Colonic mucosa (tissue), 4 donors: ENCODE measurements at places on chromosomes 1 and 21. TPM values are rescaled to one million over a fixed set of nuclear protein-coding genes. Genes with fewer than 3 reads are reported as not detected.

DNA sequence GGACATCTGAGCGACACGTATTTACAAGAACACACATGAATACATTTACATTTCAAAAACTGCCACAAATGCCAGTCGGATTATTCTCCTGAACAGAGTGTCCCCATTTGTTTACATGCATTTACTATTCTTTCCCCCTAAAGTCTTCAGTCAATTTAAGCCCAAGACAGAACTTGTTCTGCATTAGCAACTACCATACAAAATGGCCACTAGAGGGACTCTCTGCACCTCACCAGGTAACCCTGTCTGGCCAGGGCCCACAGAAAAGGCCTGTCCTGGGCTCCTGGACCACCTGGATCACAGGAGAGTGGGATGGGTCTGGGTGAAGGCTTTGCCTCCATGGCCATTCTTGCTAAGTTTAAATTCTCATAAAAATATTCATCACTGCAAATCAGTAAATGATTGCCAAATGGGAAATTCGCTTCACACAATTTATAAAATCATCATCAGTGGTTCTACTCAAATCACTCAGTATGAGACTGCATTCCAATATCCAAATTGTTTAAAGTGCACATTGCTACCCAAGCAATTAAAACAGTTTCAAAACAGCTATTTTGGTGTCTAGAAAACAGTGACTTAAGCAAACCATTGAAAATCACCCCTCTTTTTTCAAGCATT, 12.5 kb upstream of the GUCA2A start:
- no peak for DNase-seq
- H3K36me3 ChIP-seq: no peaks in the 10 kb centered on the region
- H3K4me3 ChIP-seq: no peak overlapping the region
- no peaks in the 10 kb centered on the region for H3K27me3 ChIP-seq
- H3K27ac ChIP-seq: no peak overlapping the region

GRCh38 chr1:87957331-87957730, 628.7 kb downstream of the LMO4 start:
- H3K27me3 ChIP-seq: no peaks in the 10 kb centered on the region
- no peak overlapping the region for H3K4me3 ChIP-seq
- no peak for DNase-seq
- H3K36me3 ChIP-seq: no peaks in the 10 kb centered on the region

Gene NBPF15
- total RNA-seq: 9.7 TPM

Gene MMP23B
- 5.8 TPM for total RNA-seq

GRCh38 chr1:112267929-112268328, 128.1 kb upstream of the CTTNBP2NL start:
- no peaks in the 10 kb centered on the region for H3K4me1 ChIP-seq
- H3K36me3 ChIP-seq: no peaks in the 10 kb centered on the region
- DNase-seq: peak; percentile 27
- no peaks in the 10 kb centered on the region for H3K27me3 ChIP-seq
- no peak overlapping the region for H3K27ac ChIP-seq

Gene CYP4A11
- not detected for total RNA-seq

Gene ADAMTS5
- 0.96 TPM for total RNA-seq

GRCh38 chr1:228837032-228837431, 101.8 kb downstream of the RHOU start:
- no peak overlapping the region for H3K4me3 ChIP-seq
- H3K27me3 ChIP-seq: no peaks in the 10 kb centered on the region
- H3K27ac ChIP-seq: peak overlapping the region; percentile 92
- no peaks in the 10 kb centered on the region for H3K36me3 ChIP-seq

Gene HIPK1
- 61.2 TPM for total RNA-seq

Gene FAM151A
- 2.8 TPM for total RNA-seq

- no peaks in the 10 kb centered on the region for H3K36me3 ChIP-seq
- no peaks in the 10 kb centered on the region for H3K4me1 ChIP-seq
- no peak for DNase-seq
- H3K27ac ChIP-seq: no peak overlapping the region
Measured at GRCh38 chr1:208524925-208525324, 280.7 kb upstream of the PLXNA2 start.

Gene GPATCH4
- 31.3 TPM for total RNA-seq

- H3K27me3 ChIP-seq: no peaks in the 10 kb centered on the region
- no peak overlapping the region for H3K4me3 ChIP-seq
- DNase-seq: no peak
- H3K4me1 ChIP-seq: no peaks in the 10 kb centered on the region
- no peak overlapping the region for H3K27ac ChIP-seq
- no peaks in the 10 kb centered on the region for H3K36me3 ChIP-seq
Measured at GRCh38 chr1:99252630-99253029, 11.7 kb upstream of the PLPPR4 start.

DNA sequence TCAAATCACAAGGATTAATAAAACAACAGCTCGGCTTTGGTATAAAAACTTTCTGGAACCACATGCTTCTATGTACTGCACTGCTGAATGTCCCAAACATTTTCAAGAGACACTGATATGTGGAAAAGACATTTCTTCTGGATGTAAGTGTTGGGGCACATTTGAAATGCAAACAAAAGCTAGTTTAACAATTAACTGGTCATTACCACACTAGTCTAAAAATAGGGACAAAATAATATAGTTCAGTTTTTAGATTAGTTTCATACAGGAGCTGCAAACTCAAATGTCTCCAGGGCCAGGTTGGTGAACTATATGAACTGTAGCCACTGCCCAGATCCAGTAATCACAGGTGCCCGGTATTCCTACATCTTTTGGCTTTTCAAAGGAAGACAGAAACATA, 3.2 kb downstream of the IL23R start:
- H3K36me3 ChIP-seq: no peaks in the 10 kb centered on the region
- no peaks in the 10 kb centered on the region for H3K27me3 ChIP-seq
- H3K27ac ChIP-seq: no peak overlapping the region
- DNase-seq: no peak

Gene PLA2G2A
- total RNA-seq: 864 TPM

GRCh38 chr1:54542962-54543539, 5.0 kb upstream of the ACOT11 start:
- H3K4me1 ChIP-seq: no peaks in the 10 kb centered on the region
- H3K4me3 ChIP-seq: peak overlapping the region; percentile 52
- H3K36me3 ChIP-seq: no peaks in the 10 kb centered on the region
- H3K27me3 ChIP-seq: no peaks in the 10 kb centered on the region
- peak overlapping the region; percentile 69 for H3K27ac ChIP-seq

GRCh38 chr1:23751050-23751814, 8.0 kb downstream of the ELOA start:
- H3K27ac ChIP-seq: no peak overlapping the region
- peaks cover 32% of the 10 kb centered on the region for H3K36me3 ChIP-seq
- no peaks in the 10 kb centered on the region for H3K4me1 ChIP-seq
- no peak overlapping the region for H3K4me3 ChIP-seq
- peak; percentile 38 for DNase-seq
- no peaks in the 10 kb centered on the region for H3K27me3 ChIP-seq

Gene DIRAS3
- total RNA-seq: 0.42 TPM

DNA sequence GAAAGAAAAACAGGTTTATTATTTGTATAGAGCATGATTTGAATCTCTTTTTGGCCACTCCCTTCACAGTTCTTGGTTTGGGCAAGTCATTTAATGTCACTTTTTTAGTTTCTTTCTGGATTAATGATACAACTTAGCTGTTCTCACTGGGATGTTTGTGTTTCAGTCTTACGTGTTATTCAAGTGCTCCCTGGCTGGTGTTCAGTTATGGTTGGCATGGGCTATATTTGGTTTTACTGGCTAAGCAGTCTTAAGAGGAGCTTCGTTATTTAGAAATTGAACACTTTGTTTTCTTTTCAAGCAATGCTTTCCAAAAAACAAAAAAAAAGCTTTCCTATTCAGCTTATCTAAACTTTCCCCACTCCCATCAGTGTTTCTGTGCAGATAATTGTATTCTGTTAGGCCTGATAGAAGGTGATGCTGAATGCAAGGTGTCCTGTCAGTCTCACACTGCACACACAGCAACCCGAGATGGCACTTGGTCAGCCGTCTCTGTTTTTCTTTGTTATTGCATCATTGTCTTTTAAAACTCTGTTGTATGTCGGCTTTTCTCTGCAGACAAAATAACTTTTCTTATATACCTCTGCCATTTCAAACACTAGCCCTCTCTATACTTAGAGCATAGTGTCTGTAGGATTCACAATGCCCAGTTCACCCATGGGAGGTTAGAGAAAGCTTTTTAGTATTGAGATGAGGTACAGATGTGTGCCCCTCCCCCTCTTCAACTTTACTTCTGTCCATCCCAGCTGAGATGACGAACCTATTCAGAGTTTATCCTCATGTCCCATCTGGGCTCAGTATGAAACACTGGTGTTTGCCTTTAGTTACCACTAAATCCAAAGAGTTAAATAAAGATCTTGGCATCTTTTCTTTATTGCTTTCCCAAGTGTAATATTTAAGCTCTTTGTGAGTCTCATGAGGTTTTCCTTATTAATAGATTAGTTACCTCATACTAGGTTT, 80.2 kb downstream of the VPS13D start:
- no peaks in the 10 kb centered on the region for H3K36me3 ChIP-seq
- peak; percentile 34 for DNase-seq
- no peaks in the 10 kb centered on the region for H3K4me1 ChIP-seq
- no peak overlapping the region for H3K4me3 ChIP-seq
- no peaks in the 10 kb centered on the region for H3K27me3 ChIP-seq
